ENCODE measurements at places on chromosomes 3 and 15. TPM values are rescaled to one million over a fixed set of nuclear protein-coding genes. Genes with fewer than 3 reads are reported as not detected.

ZDHHC23 gene
- 5.4 TPM for total RNA-seq

CHDH gene
- total RNA-seq: 0.59 TPM

DNA sequence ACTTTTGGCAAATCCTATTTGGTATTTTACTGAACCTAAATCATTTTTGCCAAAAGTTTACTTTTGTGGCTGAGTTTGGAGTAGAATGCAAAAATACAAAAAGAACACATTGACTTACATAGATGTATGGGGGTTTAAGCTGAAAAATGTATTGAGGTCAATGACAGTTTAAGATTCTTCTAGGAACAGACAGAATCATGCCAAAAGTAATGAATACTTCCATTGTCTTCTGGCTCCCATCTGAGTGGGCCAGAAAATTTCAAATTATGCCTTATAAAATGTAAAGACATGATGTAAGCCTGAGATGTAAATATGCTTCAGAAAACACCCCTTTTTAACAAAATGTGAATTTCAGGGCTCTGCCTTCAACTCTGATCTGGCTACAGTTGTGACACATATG is 375.1 kb upstream of the DPH6 start:
- DNase-seq: no peak

DNA sequence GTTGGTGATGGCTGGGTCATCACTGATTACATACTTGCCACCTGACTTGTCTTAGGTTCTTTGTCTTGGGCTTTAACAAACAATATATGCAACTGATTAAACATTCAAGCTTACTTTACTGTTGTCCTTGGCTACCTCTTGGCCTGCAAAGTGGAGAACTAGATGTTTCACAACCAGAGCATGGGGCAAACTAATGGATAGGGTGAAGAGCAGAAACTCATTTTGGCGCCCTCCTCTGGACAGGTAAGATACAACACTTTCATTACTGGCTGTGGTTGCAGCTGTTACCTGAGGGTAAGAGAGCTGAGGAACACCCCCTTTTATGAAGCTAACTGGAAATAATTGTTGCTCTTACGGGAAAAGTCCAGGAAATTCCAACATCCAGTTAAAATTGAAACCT is 262.1 kb downstream of the NAALADL2 start:
- no peak for DNase-seq

CCNL1 gene
- 150 TPM for total RNA-seq

GRCh38 chr15:58147171-58147611 is 9.0 kb downstream of the AQP9 start:
- no peak for DNase-seq
